Cerebellar cortex (tissue), 1 donor: ENCODE measurements at places on chromosomes 5 and 9.
A peak's percentile ranks its signal among the peaks of the same experiment; 100 is the strongest.

GRCh38 chr5:93279296-93279963 is 301.6 kb downstream of the NR2F1-AS1 start:
- no peak for DNase-seq

GRCh38 chr9:248278-248961 is 33.8 kb downstream of the DOCK8 start:
- no peak for DNase-seq

DNA sequence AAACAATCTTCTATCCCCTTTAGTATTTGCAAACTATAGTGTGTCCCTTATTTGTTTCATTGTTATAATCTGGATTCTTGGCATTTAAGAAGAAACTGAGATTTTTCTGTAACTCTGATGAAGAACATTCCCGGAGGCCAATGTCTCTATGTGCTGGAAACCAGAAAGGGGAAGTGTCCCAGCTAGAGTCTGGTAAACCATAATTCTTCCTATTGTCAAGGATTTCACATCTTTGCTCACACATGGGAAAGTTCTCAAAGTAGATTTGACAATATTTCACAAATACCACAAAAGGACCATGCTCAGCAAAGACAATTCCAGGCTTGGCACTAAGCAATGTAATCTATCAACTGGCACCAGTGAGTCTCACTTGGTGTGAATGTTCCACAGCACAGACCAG is 146.8 kb downstream of the MUSK start:
- no peak for DNase-seq

DNA sequence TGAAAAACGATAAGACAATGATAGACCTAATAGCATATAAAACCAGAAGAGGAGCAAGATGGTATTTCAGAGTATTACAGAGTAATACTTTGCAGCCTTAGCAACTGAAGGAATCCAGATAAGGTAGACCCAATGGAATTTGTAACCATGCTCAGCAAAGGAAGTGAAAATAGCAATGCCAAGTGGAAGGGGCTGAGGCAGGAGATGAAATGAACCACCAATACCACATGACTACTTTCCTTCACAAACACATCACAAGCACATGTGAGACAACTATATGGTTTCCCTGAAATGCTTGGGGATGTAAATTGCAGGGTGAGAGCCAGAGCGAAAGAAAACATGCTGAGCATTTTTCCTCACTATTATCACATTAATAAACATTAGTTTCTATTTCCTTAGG is 79.8 kb upstream of the MELK start:
- no peak for DNase-seq

- DNase-seq: peak; percentile 6
Measured at GRCh38 chr9:26524267-26524666, 368.3 kb downstream of the CAAP1 start.

- DNase-seq: no peak
Measured at GRCh38 chr5:30092548-30092947, 1100.9 kb upstream of the CDH6 start.

DNA sequence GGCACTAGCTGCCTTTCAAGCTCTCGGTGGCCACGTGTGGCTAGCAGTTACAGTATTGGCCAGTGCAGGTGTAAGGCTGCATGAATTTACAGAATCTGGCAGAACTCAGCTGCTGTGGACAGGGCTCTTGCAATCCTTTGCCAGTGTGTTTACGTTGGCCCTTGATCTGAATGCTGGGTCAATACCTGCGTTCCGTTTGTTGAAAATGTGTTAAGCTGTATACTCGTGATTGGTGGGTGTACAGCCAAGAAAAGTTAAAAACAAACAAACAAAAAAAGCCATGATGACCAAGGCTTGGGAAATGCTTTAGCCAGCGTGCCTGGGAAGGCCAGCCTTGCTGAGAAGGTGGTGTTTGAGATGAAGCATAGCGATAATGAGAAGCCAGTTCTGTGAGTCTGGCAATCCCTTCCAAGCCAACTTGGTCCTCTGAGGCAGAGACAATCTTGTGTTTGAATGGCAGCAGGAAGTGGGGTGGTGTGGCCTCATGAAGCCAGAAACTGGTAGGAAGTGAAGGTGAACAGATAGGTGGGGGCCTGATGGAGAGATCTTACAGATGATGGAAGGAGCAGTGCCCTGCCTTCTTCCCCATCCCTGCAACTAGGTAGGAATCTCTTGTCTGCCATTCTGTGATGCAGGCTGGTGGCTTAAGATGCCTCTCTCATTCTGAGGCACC is 820 bp upstream of the CFAP90 start:
- DNase-seq: no peak

DNA sequence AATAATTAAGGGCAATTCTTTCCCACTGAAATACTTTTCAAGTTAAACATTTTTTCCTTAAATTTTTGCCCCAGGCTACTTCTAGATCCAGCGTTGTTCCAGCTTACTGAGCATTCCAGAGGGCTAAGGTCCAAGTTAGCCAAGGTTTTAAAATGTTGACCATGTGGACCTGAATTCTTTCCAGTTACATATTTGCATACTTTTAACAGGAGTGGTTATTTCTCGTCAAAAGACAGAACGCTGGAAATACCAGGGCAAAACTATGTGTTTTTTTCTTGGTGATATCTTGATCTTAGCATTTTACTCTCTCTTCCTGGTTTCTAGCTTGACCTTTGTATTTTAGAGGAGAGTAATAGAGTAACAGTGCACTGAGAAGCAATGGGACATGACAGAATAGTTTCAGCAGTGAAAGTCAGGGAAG is 32.8 kb downstream of the TMC1 start:
- DNase-seq: peak; percentile 32

GRCh38 chr5:100299261-100299660 is 235.9 kb upstream of the FAM174A start:
- no peak for DNase-seq

DNA sequence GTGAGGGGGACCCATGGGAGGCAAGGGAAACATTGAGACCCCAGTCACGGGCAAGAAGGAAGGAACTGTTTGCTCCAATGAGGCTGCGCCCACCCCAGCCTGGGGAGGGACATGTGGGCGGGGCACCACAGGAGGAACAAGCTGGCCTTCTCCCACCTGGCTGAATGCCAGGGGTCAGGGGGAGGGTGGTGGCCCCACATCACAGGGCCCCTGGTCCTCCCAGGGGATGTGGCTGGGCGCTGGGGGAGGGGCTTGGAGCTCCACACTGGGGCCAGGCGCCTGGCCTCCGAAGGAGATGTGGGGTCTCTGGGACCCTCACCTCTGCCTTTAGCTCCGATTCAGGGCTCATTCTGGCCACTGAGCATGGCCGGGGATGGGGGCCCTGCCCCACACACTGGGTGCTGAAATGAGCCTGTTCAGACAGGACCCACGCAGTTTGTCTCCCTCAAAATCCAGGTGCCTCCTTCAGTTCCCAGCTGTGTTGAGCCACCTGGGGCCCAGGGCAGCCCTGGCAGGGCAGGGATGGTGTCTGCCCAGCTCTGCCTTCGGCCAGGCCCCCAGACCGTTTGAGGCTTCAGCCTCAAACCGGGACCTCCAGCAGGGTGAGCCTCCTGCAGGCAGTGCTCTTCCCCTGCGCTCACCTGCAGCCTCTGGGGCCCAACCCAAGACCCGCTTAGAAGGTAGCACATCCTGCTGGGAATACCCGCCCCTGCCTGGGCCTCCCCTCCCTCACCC is 33.2 kb upstream of the NOTCH1 start:
- peak; percentile 75 for DNase-seq

DNA sequence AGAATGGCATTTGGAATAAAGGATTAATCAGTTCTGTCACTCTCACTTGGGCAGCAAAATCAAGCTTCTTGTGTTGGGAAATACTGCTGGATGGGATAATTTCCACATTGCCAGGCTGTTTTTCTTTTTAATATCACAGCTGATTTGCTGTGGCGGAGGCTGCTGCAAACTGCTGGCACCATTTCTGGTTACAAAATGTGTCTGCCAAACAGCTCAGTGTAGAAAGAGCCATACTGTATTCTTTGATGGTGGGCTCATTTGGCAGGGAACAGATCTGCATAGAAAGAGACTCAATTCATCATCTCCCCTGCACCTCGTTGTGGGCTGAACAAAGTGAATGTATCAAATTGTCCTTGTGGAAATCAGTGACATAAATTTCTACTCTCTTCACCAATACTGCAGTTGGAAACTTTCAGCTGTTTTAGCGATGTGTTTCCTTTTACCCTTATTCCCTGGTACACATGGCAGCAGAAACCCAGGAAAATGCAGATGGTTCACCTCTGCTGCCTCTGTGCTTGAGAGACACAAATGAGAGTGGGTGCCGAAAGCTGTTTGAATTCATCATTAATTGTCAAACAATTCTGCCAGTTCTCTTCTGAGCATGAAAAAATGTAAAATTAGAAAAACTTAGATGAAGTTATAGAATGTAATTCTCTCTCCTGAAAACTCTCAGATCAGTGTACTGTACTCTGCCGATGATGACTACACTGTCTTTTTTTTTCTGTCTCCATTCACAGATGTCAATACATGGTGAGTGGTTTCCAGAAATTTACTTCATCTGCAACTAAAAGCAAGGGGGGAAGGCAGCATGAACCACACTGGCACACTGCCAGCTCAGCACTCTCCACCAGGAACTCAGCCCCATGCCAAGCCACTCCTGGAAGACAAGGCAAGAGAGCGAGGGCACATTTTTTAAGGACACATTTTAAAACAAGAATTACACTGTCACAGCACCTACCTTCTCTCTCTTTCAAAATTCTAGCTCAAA is 75.0 kb downstream of the HMHB1 start:
- peak; percentile 2 for DNase-seq

DNA sequence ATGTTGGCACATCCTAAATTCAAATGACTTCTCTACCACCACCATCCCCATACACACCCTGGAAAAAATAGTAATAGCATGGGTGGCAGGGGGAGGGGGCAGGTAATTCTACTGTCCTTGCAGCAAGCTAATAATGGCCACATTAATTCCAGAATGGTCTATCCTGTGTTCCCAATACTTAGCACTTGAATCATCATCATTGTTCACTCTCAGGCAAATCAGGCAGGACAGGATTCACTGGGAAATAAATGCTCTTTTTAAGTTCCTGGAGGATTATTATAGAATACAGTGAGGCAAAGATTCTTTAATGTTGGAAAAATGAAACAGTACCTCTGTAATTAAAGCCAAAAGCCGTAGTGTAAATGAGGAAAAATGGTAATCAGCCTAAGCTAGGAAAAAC is 254.5 kb downstream of the ARRDC3 start:
- DNase-seq: no peak

DNA sequence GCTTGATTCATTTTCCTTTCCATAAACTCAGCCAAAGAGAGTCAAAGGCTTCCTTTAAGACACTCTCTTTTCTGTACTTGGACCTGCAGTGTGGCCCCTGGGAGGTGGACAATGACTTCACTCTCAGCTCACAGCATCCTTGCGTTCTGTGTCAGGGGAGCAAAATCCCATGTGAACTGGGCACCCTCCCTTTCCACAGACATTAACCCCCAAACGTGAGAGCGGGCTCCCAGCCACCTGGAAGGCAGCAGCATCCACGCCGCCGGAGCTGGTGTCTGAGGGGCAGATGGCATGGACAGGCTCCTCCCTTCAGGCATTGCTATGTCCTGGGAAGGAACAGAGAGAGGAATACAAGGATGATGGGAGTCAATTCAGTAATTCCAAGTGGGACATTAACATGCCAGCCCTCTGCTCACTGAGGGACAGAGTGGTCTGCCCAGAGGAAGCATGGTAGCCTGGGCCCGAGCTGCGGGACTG is 39.5 kb downstream of the TRIP13 start:
- DNase-seq: no peak

DNA sequence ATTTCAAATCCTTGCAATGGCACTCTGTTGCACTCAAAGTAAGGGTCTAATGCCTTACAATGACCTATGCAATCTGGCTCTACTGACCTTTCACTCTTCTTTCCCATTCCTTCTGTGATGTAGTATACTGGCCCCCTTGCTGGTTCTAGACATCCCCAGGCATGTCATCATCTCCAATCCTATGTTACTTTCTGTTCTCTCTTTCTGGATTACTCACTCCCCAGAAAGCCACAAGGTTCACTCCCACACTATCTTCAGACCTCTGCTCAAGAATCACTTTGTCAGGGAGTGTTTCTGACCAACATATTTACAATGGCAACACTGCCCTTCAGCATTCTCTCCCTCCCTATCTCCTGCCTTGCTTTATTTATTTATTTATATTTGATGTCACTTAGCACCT is 802.2 kb upstream of the WWC1 start:
- DNase-seq: no peak

DNA sequence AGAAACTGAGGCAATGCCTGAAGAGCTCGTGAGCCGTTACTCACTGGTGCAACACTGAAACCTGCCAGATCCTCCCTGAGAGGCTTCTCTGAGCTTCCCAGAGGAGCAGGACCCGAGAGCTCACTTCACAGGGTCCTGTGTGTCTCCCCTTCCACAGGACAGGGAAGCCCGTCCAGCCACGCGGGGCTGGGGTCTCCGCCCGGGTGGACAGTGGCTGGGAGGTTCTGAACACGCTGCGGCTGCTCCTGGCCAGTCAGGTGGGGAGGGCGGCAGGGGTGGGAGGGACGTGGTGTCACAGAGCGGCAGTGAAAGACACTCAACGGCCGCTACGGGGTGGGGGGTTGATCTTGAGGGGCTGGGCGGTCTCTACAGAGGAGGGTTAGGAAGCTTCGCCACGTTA is 290 bp upstream of the ZDHHC11 start:
- DNase-seq: no peak

- no peak for DNase-seq
Measured at GRCh38 chr9:95626341-95626740, 109.6 kb upstream of the PTCH1 start.

- DNase-seq: no peak
Measured at GRCh38 chr9:105004466-105005090, 76.6 kb upstream of the ABCA1 start.

GRCh38 chr9:129610473-129611306 is 10.2 kb downstream of the C9orf50 start:
- DNase-seq: peak; percentile 75

- DNase-seq: peak; percentile 19
Measured at GRCh38 chr9:94553029-94553938, 1.6 kb upstream of the PCAT7 start.

DNA sequence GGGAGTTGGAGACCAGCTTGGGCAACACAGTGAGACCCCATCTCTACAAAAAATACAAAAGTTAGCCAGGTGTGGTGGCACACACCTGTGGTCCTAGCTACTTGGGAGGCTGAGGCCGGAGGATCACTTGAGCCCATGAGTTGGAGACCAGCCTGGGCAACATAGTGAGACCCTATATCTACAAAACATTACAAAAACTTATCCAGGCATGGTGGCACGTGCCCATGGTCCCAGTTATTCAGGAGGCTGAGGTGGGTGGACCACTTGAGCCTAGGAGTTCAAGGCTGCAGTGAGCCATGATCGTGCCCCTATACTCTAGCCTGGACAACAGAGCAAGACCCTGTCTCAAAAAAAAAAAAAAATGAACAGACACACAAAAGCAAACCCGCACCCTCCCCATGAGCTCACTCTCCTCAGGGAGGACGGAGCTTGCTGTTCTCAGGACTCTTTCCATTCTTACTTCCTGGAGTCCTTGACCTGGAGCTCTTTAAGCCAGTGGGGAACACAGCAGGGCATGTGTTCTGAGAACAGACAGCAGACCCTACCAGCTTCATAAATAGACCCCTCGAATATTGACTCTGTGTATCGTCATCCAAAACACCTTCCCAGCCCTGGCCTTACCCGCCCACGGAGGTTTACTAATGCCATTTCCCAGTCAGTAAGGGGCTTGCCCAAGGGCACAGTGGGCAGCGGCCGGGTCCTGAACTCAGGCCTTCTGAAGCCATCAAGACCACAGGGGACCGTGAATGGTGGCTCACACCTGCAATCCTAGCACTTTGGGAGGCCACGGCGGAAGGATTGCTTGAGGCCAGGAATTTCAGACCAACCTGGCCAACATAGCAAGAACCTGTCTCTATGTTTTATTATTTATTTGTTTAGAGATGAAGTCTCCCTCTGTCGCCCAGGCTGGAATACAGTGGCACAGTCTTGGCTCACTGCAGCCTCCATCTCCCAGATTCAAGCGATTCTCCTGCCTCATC is 11.1 kb downstream of the PTGES2 start:
- DNase-seq: no peak

- no peak for DNase-seq
Measured at GRCh38 chr5:91434348-91434747, 51.2 kb upstream of the ARRDC3 start.
